Omental fat pad (tissue), 4 donors: ENCODE measurements at places on chromosomes 2 and 18. TPM values are rescaled to one million over a fixed set of nuclear protein-coding genes. Genes with fewer than 3 reads are reported as not detected.

GRCh38 chr18:35469725-35470124 is 28.0 kb downstream of the INO80C start:
- no peak for DNase-seq

DNA sequence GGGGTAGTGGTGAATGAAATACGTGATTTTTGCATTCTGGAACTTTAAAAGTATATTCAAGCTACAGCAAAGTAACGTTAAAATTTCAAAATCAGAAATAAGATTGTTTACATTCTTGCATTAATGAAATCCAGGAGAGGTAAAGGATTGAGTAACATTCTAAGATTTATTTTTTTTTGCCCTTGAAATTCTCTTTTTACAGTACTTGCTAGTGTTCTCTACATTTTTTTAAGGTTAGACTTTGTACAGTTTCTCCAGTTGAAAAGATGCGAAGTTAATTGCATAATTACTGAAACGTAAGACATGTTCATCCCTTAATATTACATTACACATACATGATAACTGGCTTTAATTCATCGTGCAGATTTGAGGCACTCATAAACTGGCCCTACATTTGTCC is 74.5 kb downstream of the ACTR3 start:
- DNase-seq, result no peak

GRCh38 chr2:15818318-15818753 is 122.0 kb upstream of the MYCN start:
- DNase-seq, result no peak

The DAPL1 gene
- total RNA-seq, result not detected

The REG1B gene
- not detected for total RNA-seq

The HOXD12 gene
- not detected for total RNA-seq

DNA sequence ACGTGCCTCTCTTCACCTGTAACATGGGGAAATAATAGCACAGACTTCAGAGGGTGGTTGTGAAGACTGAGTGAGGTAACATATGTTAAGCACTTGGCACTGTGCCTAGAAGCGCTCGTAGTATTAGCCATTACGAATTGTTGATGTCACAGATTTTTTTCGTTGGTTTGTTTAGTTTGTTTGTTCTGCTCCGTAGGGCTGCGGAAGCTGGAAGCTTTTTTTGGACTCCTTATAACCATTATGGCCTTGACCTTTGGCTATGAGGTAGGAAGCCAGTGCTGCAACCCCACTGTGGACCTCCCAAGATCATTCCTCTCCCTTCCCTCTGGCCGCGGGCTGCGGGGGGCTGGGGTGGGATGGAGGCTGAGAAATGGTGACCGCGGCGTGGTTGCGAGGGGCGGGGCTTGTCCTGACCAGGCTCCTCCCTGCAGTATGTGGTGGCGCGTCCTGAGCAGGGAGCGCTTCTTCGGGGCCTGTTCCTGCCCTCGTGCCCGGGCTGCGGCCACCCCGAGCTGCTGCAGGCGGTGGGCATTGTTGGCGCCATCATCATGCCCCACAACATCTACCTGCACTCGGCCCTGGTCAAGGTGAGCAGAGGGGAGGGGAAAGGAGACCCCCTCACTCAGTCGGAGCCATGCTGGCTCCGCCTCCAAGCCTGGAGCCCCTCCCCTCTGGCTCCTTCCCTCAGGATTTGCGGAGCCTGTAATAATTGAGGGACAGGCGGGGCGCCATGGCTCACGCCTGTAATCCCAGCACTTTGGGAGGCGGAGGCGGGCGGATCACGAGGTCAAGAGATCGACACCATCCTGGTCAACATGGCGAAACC is 5.5 kb downstream of the SLC11A1 start:
- DNase-seq, result no peak

The KDSR gene
- 56.7 TPM for total RNA-seq

DNA sequence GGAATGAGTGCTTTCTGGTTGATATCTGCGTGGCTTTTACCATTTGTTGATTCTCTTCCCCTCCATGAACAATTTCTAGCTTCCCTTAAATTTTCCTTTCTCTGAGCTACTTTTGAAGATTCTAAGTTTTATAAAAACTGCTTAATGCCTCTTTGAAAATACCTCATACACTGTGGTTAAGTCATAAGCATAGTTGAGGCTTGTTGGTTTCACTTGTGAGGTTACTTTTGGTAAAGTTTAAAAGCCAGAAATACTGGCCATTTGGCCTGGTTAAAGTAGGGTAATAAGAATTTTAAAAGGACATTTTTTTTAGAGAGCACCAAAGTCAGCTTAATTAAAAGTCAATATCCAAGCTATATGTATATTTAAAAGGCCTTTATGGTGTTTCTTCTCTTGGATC is 21.3 kb upstream of the CAPN13 start:
- no peak for DNase-seq

GRCh38 chr2:205714058-205714776 is 31.9 kb downstream of the NRP2 start:
- no peak for DNase-seq

- DNase-seq, result no peak
These were observed 403.8 kb upstream of the HS6ST1 start for GRCh38 chr2:128722489-128722888.

DNA sequence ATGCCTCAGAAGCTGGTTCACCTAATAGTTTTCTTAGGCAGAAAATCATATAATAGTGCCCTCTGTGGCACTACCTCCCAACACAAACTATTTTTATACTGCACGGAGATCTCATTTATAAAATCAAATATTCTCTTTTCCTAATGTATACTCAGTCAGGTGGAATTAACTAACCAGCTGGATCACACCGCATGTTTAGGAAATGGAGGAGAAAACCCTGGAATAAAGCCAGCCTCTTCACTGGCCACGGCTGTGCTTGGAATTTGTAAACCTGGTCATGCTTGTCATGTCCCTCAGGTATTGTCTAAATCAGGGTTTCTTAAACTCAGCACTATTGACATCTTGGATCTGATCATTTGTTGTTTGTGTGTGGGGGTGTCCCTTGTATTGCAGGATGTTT is 85.6 kb downstream of the DOCK10 start:
- no peak for DNase-seq
